Mesenchymal stem cell (in vitro differentiated cells and primary cell): ENCODE measurements at places on chromosomes 13 and 19.

GRCh38 chr13:63636316-63636993, 2220.8 kb upstream of the PCDH20 start:
- DNase-seq, result no peak
- no peaks in the 10 kb centered on the region for H3K27me3 ChIP-seq
- no peaks in the 10 kb centered on the region for H3K36me3 ChIP-seq

DNA sequence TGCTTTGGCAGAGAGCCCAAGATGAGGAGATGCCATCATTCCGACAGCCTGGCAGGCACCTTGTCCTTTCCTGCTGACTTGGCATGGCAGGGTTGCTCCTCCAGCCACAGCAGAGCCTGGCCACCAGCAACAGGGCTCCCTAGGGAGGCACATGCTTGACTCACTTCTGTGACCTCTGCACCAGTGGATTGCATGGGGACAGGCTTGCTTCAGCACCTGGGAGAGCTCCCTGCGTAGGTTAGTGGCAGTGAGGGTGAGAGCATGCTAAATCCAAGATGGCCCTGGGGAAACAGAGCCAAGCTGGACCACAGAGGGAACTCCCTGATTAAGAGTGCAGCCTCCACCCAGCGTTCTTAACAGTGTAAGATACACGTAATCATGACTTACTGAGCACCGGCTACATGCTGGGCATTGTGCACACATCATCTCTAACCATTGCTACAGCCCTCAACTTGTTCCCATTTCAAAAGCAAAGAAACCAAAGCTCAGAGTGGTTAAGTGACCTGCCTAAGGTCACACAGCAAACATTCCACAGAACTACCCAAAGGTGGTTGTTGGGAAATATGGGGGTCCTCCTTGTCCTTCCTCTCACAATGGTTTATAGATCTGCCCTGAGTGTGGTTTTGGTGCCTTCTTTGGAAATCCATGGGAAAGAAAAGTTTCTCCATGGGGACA, 116.6 kb upstream of the UQCRFS1 start:
- no peaks in the 10 kb centered on the region for H3K36me3 ChIP-seq
- H3K27ac ChIP-seq, result no peak overlapping the region
- H3K4me3 ChIP-seq, result no peak overlapping the region
- no peak for DNase-seq
- no peaks in the 10 kb centered on the region for H3K4me1 ChIP-seq

GRCh38 chr19:29796173-29796573, 15.6 kb upstream of the CCNE1 start:
- H3K27ac ChIP-seq, result no peak overlapping the region
- no peaks in the 10 kb centered on the region for H3K27me3 ChIP-seq
- DNase-seq, result no peak
- no peak overlapping the region for H3K4me3 ChIP-seq
- no peaks in the 10 kb centered on the region for H3K4me1 ChIP-seq
- H3K36me3 ChIP-seq, result no peaks in the 10 kb centered on the region

GRCh38 chr19:870963-871401, 11.5 kb downstream of the CFD start:
- peaks cover 67% of the 10 kb centered on the region for H3K36me3 ChIP-seq
- no peak overlapping the region for H3K27ac ChIP-seq
- no peak overlapping the region for H3K4me3 ChIP-seq
- no peaks in the 10 kb centered on the region for H3K27me3 ChIP-seq

- H3K4me3 ChIP-seq, result no peak overlapping the region
- H3K36me3 ChIP-seq, result no peaks in the 10 kb centered on the region
- H3K27ac ChIP-seq, result no peak overlapping the region
- H3K27me3 ChIP-seq, result no peaks in the 10 kb centered on the region
- DNase-seq, result no peak
Observed at GRCh38 chr13:79222427-79223205, 183.4 kb downstream of the RBM26 start.

GRCh38 chr19:308471-309205, 17.4 kb upstream of the PLPP2 start:
- H3K27ac ChIP-seq, result no peak overlapping the region
- H3K27me3 ChIP-seq, result no peaks in the 10 kb centered on the region
- H3K36me3 ChIP-seq, result peaks cover 86% of the 10 kb centered on the region
- DNase-seq, result no peak
- H3K4me1 ChIP-seq, result no peaks in the 10 kb centered on the region
- H3K4me3 ChIP-seq, result no peak overlapping the region
